ENCODE measurements at places on chromosomes 2 and 18. TPM values are rescaled to one million over a fixed set of nuclear protein-coding genes. Genes with fewer than 3 reads are reported as not detected.

Gene CHPF
- total RNA-seq: 271 TPM

Gene MC5R
- not detected for total RNA-seq

Gene NXPH2
- not detected for total RNA-seq

Gene SLC5A7
- total RNA-seq: not detected

Gene MEP1B
- total RNA-seq: not detected

Gene ATP8B1
- 11.2 TPM for total RNA-seq

Gene CRYBA2
- not detected for total RNA-seq

Gene DPP10
- not detected for total RNA-seq

Gene TWIST2
- total RNA-seq: 15.8 TPM

Gene EPC2
- 22.4 TPM for total RNA-seq

Gene DNAH7
- total RNA-seq: 2.6 TPM

Gene NT5C1B
- not detected for total RNA-seq

Gene RAB12
- 67.4 TPM for total RNA-seq

Gene PROKR1
- total RNA-seq: not detected

Gene SPC25
- not detected for total RNA-seq

Gene CCDC150
- total RNA-seq: 19.7 TPM

Gene REG3G
- total RNA-seq: not detected

Gene FIGN
- 4.1 TPM for total RNA-seq

Gene PRADC1
- 15.0 TPM for total RNA-seq

Gene SNED1
- total RNA-seq: 105 TPM

Gene ZFAND2B
- 27.2 TPM for total RNA-seq

Gene HK2
- total RNA-seq: 20.0 TPM

Gene LRRC30
- not detected for total RNA-seq

Gene MAP3K19
- not detected for total RNA-seq

Gene CYTIP
- total RNA-seq: 0.82 TPM

Gene ZNF2
- total RNA-seq: 6.9 TPM

Gene CAB39
- total RNA-seq: 68.5 TPM

Gene SPP2
- not detected for total RNA-seq

Gene IL36RN
- not detected for total RNA-seq

Gene ANKRD36C
- 94.5 TPM for total RNA-seq

Gene LIMS3
- total RNA-seq: 6.1 TPM

Gene SMARCAL1
- 20.6 TPM for total RNA-seq

Gene D2HGDH
- 44.1 TPM for total RNA-seq

Gene SLC4A5
- total RNA-seq: 0.45 TPM

Gene BMP10
- total RNA-seq: not detected

Gene LTBP1
- total RNA-seq: 947 TPM

Gene RGPD5
- 18.2 TPM for total RNA-seq

Gene APOB
- not detected for total RNA-seq
